ENCODE measurements at places on chromosomes 3 and 15.

DNA sequence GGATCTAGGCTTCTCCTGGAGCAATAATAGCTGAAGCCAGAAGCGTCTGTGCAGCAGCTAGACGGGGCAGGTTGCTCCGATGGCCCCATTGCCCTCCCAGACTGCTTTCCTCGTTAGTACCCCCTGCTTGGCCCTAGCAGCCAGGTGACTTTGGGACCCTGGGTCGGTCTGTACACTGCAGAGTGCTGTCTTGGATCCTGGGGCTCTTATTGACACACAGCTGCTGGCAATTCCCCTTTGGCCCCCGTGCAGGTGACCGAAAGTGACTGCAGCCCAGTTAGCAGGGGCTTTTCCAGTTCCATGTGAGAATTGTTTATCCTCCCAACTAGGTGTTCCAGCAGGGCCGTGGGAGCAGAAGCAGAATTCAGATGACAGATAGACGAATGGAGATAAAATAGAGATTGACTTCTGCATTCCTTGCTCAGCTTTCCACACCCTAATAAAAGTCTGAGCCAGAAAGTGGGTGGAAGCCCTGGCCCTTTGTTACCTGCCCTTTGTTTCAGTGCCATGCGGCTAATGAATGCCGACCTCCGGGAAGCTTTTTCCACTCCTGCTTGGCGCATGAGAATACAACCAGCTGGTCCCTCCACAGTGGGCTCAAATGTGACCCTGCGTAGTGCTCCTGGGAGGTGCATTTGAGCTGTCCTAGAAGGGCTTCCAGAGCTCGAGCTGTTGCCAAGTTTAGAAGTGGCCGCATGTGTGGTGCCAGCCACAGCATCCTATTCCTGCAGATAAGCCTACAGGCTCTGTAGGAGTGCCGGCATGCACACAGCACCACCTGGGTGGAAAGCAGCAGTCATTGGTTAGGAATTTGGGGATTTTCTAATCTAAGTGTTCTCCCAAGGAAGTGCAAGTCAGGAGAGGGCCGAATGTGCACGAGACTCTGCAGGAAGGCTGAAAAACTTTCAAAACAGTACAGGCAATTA lies 94.4 kb downstream of the SLCO3A1 start:
- DNase-seq: no peak

GRCh38 chr3:114213292-114213626 lies 24.1 kb downstream of the ZNF80 start:
- DNase-seq: peak; percentile 38

DNA sequence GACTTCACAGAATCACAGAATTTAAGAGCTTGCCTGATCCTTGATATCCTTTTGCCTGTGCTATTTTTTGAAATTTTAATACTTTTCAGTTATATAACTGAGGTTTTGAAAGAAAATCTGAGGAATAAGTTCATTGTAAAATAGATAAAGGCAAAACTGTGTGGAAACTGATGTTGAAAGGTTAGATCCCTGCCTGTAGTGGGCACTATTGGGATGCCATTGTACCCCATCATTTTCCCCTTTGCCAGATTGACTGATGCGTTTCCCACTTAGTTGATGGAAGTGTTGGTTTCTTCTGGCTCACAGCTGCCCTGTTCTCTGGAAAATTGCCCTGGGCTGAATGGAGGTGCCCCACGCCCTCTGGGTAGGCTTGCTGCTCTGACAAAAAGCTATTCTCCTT lies 387.9 kb downstream of the RBMS3 start:
- no peak for DNase-seq

GRCh38 chr15:66756295-66756694 lies 54.3 kb downstream of the SMAD6 start:
- DNase-seq: peak; percentile 79

DNA sequence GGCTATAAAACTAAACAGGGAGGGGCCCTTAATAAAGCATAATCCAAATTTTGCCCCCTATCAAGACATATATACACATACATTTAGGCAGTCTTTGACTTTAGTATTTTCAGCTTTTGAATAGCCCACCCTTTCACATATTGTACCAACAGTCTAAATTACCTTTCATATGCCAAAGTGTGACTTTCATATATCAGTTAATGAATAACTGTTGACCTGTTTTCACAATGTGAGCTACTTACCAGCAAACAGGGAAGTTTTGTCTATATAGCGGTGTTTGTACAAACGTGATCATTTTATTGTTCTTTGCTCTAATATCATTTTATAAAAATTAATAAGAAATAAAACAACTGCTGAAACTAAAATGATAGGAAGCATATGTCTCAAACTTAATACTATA lies 28.0 kb downstream of the CEP152 start:
- DNase-seq: no peak

DNA sequence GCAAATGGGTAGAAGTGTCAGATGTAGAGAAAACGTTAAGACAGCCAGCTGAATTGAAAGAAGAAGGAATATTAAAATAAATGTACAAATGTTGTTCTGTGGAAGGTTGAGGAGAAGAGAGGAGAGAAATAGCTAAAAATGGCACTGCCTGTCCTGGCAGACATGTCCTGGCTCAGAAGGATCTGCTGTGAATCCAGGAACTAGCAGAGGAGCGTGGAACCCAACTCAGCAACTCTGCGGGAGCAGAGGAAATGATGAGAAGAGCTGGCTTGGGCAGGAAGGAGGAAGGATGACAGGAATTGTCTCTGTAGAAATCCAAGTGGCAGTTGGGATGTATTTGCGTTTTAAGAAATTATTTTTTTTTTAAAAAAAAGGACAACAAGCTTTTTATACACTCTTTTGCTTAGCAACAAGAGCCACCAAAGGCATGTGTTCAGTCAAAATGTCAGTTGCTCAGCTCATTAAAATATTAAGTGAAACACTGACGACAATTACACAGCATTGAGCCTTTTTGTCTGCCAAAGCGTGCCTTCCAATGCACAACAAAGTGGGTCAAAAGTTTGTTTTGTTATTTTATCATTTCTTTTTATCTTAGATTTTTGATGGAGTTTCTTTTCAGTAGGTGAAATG lies 16.1 kb downstream of the NANOGP8 start:
- DNase-seq: no peak

DNA sequence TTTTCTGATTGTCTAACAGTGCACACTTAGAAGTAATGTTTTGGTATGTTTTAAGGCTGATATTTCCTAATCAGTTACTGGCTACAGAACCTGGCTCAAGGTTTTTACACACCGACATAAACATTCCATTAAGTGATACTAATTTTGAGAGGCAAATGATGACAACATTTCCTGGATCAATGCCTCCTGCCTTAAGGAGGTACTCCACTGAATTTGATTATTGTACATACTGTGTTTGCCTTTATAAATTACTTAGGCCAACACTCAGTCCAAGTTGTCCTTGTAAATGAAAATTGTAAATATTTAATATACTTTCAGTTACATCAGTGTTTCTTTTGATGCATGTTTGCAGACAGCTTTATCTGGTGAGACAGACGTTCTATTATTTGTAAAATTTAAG lies 24.2 kb upstream of the LXN start:
- peak; percentile 38 for DNase-seq

DNA sequence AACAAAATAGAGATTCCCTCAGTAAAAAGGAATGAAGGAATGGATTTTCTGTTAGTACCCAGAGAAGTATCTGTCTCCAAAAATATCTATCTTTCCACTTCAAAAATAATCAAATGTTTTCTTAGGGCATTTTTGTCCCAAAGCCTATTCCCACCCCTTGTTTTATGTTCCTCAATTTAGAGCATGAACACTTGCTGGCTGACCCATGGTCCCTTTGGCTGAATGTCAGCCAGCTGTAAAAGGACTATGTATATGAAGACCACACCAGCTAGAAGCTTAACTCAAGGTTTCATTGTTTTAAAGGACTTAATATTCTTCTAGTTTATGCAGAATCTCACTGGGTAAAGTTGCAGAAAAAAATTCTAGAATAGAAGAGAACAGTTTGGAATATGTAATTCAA lies 931.2 kb downstream of the MCTP2 start:
- DNase-seq: no peak

- no peak for DNase-seq
Measured at GRCh38 chr3:87805670-87806069, 253.1 kb downstream of the CGGBP1 start.

GRCh38 chr15:34883042-34883441 lies 86.5 kb downstream of the AQR start:
- DNase-seq: peak; percentile 54

- DNase-seq: no peak
Measured at GRCh38 chr3:125431912-125432790, 57.0 kb upstream of the ZNF148 start.

DNA sequence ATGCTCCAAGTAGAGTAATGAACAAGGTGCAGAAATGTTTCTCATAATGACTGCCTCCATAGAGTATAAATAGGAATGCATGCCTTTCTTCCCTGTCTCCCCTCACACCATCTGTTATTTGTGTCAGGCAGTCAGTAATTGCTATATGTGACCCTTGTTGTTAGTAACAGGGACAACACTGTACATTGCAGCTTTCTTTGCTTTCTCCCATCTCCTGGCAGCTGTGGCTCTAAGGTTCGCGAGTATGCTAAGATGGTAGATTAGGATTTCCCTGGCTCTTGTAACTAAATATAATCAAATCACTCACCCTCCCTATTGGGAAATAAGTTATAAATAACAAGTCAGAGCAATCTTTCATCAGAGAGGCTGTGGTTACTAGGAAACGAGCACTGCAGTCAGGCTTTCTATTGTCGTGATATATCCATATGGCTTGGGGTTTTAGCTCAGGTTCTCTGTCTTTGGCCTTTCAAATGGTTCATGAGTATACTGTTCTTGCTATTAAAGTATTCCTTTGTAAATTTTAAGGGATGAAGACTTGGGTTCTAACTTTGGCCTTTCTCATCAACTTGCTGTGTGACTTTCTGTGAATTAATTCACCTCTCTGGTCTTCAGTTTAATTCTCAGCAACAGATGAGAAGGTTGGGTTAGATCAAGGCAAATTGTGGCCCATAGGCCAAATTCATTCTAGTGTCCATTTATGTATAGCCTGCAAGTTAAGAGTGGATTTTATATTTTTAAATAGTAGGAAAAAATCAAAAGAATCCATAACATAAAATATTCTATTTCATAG lies 8.1 kb upstream of the MINDY4B start:
- peak; percentile 3 for DNase-seq

DNA sequence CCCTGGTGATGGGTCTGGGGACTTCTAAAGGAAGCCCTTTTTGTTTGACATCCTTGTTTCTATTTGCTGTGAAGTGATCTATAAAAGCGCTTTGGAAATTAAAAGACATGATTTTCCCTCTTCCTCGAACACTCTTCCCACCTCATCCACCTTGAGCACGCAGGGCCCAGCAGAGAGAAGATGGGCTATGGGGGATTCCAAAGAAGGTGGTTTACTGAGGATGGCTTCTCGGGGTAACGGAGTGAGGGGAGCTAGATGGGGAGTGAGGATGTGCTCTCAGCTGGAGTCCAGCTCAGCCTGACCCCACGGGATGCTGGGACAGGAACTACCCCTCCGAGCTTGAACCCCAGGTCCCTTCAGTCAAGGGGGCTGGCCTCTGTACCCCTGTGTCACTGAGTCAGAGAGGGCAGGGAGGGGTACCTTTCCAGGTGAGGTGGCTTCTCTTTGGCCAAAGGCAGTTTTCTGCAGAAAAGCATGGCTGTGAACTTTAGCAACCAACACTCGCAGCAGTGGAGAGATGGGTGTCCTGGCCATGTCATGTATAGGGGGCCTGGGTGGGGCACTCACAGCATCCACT lies 180.7 kb upstream of the SMAD3 start:
- DNase-seq: no peak

DNA sequence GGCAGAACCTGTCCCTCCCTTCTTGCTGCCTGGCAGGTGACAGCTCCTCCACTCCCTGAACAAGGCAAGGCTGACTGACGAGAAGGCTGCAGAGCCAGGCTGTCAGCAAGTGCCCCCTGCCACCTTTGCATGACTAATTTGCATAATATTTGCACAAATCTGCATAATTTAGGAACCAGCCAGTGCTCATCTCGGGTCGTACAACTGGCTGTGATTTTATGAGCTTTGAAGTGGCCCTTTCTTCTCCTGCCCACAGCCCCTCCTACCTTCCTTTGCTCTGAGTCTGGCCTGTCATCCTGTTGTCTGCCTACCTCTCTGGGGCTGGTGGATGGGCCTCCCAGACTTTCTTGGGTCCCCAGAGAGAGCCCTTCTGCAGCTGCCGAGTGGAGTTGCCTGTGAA lies 58.9 kb downstream of the LINGO1 start:
- no peak for DNase-seq

- peak; percentile 6 for DNase-seq
Measured at GRCh38 chr3:152076148-152076547, 192.6 kb upstream of the MBNL1 start.

- no peak for DNase-seq
Measured at GRCh38 chr15:69693059-69693458, 240.4 kb downstream of the RPLP1 start.

DNA sequence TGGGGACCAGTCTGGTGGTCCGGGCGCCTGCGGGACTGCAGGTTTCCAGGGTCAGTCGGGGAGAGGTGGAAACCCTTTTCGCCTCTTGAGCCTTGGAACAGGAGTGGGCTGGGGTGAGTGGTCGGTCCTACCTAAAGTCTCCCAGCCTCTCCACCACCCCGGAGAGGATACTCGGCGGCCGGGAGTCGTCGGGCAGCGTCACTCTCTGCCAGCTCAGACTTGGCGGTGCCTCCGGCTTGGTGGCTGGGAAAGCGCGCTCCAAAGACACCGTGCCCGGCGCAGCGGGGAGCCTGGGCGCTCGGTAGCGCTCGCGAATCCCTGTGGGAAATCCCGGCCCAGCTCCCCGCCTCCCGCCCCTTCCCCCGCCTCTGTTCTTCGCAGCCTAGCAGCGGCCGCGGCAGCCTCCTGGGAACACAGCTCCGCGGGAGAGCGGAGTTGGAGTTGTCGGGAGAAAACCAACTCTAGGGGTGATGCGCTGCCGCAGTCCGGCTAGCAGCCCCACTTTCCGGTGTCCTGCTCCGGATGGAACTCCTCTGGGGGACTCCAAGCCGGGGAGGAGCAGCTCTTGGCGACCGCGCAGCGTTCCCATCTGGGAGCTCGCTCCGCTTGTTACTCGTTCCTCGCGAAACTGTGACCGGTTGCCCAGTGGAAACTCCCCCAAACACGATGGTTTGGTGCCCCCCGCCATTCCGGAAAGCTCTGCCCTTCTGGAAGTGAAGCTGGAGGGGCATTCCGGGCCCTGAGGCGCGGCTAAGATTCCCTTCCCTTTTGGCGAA lies 1.4 kb downstream of the EPHB1 start:
- DNase-seq: no peak

DNA sequence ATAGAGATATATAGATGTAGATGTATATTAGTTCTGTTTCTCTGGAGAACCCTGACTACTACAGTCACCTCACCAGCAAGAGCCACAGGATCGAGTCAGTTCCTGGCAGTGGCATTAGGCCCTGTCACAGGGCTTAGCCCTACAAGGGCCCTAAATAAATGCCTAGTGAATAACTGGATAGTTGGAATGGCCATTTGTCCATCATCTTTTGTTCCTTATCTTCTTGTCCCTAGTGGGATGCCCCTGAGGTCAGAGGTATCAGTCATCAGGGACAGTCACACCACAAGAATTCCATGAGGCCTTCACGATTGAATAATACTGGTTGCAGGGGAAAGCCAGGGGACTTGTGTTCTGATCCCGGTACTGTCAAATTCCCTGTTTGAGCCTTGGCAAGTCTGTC lies 204.9 kb upstream of the PPP2R3A start:
- no peak for DNase-seq

- DNase-seq: no peak
Measured at GRCh38 chr3:109874896-109875708, 537.8 kb upstream of the DPPA4 start.

Data from fibroblast of gingiva (primary cell).